Endothelial cell (in vitro differentiated cells): ENCODE measurements at places on chromosomes 1 and 21.
A peak's percentile ranks its signal among the peaks of the same experiment; 100 is the strongest.

DNA sequence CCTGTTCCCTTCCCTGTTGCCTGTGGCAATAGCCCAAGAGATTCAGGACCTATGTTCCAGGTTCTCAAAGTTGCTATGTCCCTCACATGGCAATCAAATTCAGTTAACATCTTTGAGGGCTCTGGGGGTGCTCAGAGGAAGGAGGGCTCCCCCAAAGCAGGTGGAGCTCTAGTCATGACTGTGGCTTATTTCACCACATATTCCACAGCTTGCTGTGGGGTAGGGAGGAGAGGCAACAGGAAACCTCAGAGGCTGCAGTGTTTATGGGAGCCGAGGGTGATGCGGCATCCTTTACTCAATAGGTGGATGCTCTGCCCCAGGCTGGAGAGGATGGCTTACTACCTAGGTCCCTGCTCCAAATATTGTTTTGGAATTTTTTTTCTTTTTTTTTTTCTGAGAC lies 1.2 kb upstream of the MKNK1 start:
- no peak for DNase-seq

- DNase-seq, result no peak
These were observed 19.6 kb downstream of the LBR start for GRCh38 chr1:225408249-225408648.

- DNase-seq, result no peak
These were observed 27.6 kb upstream of the NBL1 start for GRCh38 chr1:19616489-19616888.

- DNase-seq, result no peak
These were observed 9.6 kb downstream of the RAB25 start for GRCh38 chr1:156070548-156070947.

GRCh38 chr1:181984006-181984405 lies 77.5 kb downstream of the ZNF648 start:
- no peak for DNase-seq

GRCh38 chr1:86155051-86155806 lies 1.3 kb downstream of the COL24A1 start:
- peak; percentile 28 for DNase-seq
